Neural progenitor cell (in vitro differentiated cells): ENCODE measurements at places on chromosomes 12 and 14. TPM values are rescaled to one million over a fixed set of nuclear protein-coding genes. Genes with fewer than 3 reads are reported as not detected.

DNA sequence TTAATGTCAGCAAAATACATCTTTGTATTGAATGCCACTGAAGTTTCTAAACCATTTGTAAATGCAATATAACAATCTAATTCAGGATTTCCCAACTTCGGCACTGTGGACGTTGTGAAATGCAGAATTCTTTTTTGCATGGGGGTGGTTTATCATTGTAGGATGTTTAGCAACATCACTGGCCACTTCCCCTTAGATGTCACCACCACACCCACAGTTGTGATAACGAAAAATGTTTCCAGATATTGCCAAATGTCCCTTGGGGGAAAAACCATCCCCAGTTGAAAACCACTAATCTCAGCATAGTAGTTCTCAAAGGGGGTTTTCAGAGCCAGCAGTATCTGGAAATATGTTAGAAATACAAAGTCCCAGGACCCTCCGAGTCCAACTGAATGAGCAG, 203.3 kb downstream of the NAV3 start:
- no peak overlapping the region for H3K27ac ChIP-seq
- no peaks in the 10 kb centered on the region for H3K27me3 ChIP-seq
- peaks cover 11% of the 10 kb centered on the region for H3K4me1 ChIP-seq
- DNase-seq: no peak
- H3K36me3 ChIP-seq: no peaks in the 10 kb centered on the region
- H3K4me3 ChIP-seq: no peak overlapping the region

DNA sequence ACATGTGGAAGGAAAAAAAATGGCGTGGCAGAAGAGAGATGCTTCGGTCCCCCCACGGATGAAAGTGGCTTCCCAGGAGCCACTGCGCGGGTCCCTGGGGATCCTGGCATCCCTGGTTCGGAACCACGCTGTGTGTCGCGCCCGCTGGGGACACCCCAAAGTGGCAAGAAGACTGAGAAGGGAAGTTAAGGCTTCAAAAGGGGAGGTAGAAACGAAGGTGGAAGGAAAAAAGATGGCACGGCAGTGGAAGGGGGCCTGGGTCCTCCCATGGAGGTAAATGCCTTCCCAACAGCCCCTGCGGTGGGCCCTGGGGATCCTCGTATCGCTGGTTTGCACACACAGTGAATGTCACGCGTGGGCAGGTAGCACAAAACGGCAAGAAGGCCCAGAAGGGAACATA, 281.7 kb downstream of the ALG10 start:
- H3K4me3 ChIP-seq: no peak overlapping the region
- no peak for DNase-seq
- no peaks in the 10 kb centered on the region for H3K4me1 ChIP-seq
- H3K27me3 ChIP-seq: no peaks in the 10 kb centered on the region

GRCh38 chr12:74456431-74456830, 81.2 kb upstream of the ATXN7L3B start:
- no peaks in the 10 kb centered on the region for H3K4me1 ChIP-seq
- H3K4me3 ChIP-seq: no peak overlapping the region
- DNase-seq: no peak
- H3K27ac ChIP-seq: no peak overlapping the region
- H3K36me3 ChIP-seq: no peaks in the 10 kb centered on the region

GRCh38 chr12:3311027-3311402, 180.0 kb upstream of the PRMT8 start:
- no peaks in the 10 kb centered on the region for H3K4me1 ChIP-seq
- H3K36me3 ChIP-seq: no peaks in the 10 kb centered on the region
- no peak overlapping the region for H3K27ac ChIP-seq
- H3K4me3 ChIP-seq: no peak overlapping the region
- no peaks in the 10 kb centered on the region for H3K27me3 ChIP-seq
- DNase-seq: no peak

- no peaks in the 10 kb centered on the region for H3K27me3 ChIP-seq
- H3K27ac ChIP-seq: no peak overlapping the region
- H3K4me3 ChIP-seq: no peak overlapping the region
- no peaks in the 10 kb centered on the region for H3K36me3 ChIP-seq
These were observed 816.4 kb upstream of the FBXO33 start for GRCh38 chr14:40248671-40249070.

LALBA gene
- total RNA-seq: not detected in 2 replicates

RTL1 gene
- 0.15 and 0.65 TPM in 2 replicates for total RNA-seq

JAG2 gene
- total RNA-seq: 2.1 and 4.3 TPM in 2 replicates

DNA sequence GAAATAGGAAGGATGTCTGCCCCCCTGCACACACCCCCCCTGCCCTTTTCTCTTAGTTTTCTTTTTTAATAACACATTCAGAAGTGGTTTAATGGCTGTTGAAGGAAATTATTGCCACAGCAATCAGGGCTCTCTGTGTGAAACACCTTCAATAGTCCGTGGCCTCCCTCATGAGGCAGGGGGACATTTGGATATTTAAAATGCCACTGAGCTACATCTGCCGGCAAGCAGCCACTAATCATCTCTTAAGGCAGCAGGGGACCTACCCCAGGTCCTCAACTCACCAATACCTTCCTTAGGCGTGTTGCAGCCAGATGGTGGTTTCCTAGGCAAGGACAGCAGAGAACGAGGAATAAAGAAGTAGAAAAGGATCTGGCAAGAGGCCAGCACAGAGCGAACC, 283.2 kb downstream of the TTC8 start:
- H3K36me3 ChIP-seq: no peaks in the 10 kb centered on the region
- no peak for DNase-seq
- H3K4me3 ChIP-seq: no peak overlapping the region

CELA1 gene
- not detected in 2 replicates for total RNA-seq

DNA sequence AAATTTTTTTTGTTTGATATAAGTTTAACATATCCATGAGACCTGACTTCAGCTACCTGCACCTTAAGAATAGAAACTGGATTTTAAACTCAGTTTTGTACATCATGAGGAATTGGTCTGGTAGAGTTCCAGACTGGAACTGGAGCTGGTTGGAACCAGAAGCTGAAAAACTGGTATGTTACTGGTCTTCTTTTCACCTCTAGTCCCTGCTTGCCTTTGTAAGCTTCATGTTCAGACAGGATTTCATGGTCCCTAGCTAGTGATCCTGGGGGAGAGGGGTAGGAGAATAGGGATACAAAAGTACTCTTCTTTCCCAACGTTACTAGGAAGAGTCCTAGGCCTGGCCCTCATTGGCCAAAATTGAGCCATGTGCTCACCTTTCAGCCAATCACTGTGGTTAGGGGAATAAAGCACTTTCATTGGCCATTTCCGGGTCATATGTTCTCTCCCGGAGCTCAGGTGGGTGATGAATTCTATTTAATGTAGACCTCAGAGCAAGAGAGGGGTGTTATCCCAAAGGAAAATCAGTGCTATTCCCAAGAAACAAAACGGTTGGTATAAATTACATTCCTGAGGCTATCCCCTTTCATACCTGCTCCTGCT, 36.9 kb upstream of the APPL2 start:
- H3K4me3 ChIP-seq: no peak overlapping the region
- H3K4me1 ChIP-seq: no peaks in the 10 kb centered on the region
- no peak overlapping the region for H3K27ac ChIP-seq
- DNase-seq: no peak
- no peaks in the 10 kb centered on the region for H3K27me3 ChIP-seq

ARHGAP9 gene
- total RNA-seq: 0.62 TPM in 1 of 2 replicates, not detected in the other

DNA sequence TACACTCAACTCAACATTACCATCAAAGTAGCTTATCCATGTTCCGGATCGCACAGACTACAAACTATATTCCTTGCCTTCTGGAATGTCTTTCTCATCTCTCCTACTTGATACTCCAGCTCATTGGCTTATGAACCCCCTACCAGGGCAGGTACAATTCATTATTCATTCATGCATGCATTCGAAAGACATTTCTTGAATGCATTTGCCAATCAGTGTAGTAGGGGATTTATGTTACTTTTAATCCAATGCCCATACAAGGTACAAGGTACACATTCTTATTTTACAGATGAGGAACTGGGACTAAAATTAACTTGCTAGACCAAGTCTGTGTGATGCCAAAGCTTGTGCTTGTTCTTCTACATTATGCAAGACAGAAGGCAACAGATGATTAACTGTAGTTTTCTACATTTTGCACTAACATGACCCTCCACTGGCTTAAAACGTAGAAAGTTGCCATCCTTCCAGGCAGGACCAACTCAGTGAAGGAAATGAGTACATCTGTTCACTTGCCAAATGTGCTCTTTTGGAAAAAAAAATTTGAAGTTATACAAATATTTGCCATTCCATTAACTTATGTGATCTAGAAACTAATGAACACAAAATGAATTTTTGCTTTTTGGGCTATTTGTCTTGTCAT, 53.8 kb upstream of the KCNJ8 start:
- no peaks in the 10 kb centered on the region for H3K27me3 ChIP-seq
- no peak for DNase-seq
- no peaks in the 10 kb centered on the region for H3K4me1 ChIP-seq
- no peaks in the 10 kb centered on the region for H3K36me3 ChIP-seq

PLEKHG7 gene
- total RNA-seq: not detected in 2 replicates

KRT78 gene
- not detected in 2 replicates for total RNA-seq

KRT75 gene
- total RNA-seq: not detected in 2 replicates

RNASE4 gene
- 2.0 and 2.1 TPM in 2 replicates for total RNA-seq

- no peak overlapping the region for H3K4me3 ChIP-seq
- no peaks in the 10 kb centered on the region for H3K36me3 ChIP-seq
- no peaks in the 10 kb centered on the region for H3K27me3 ChIP-seq
- DNase-seq: no peak
- no peak overlapping the region for H3K27ac ChIP-seq
- H3K4me1 ChIP-seq: peaks cover 5% of the 10 kb centered on the region
These were observed 102.1 kb downstream of the DYRK2 start for GRCh38 chr12:67750513-67751183.

BICDL1 gene
- 2.5 and 3.8 TPM in 2 replicates for total RNA-seq

PPP2R5C gene
- total RNA-seq: 113 and 183 TPM in 2 replicates

DNA sequence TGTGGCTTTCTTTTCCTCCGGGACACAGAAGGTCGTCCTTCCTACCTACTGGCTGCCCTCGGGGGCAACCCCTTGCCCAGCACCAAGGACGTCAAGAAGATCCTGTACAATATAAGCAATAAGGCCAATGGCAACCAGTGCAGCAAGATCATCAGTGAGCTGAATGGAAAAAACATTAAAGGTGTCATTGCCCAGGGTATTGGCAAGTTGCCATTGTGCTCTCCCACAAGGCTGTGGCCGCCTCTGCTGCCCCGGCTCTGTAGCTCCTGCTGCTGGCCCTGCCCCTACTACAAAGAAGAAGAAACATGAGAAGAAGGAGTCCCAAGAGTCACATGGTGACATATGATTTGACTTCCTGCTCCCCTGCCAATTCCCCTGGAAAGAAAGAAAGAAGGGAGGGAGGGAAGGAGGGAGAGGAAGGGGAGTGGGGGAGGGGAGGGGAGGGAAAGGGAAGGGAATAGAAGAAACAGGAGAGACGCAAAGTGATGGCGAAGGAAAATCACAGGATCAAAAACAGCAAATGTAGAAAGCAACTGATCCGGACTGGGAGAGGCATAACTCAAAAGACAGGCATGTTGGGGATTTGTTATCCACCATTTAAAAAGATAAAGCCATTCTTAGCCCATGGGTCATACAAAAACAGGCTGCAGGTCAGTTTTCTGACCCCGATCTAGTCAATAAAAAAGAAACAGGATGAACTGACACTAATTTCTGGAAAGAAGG, 61.3 kb upstream of the RESF1 start:
- H3K27me3 ChIP-seq: no peaks in the 10 kb centered on the region
- H3K4me1 ChIP-seq: peaks cover 3% of the 10 kb centered on the region
- H3K4me3 ChIP-seq: no peak overlapping the region
- no peaks in the 10 kb centered on the region for H3K36me3 ChIP-seq
- no peak overlapping the region for H3K27ac ChIP-seq
- peak; percentile 29 for DNase-seq

- H3K36me3 ChIP-seq: no peaks in the 10 kb centered on the region
- H3K27me3 ChIP-seq: peaks cover 21% of the 10 kb centered on the region
- no peak overlapping the region for H3K4me3 ChIP-seq
- peaks cover 24% of the 10 kb centered on the region for H3K4me1 ChIP-seq
These were observed 1.2 kb downstream of the REM2 start for GRCh38 chr14:22884076-22884737.

SERPINA9 gene
- total RNA-seq: not detected in 2 replicates

DNA sequence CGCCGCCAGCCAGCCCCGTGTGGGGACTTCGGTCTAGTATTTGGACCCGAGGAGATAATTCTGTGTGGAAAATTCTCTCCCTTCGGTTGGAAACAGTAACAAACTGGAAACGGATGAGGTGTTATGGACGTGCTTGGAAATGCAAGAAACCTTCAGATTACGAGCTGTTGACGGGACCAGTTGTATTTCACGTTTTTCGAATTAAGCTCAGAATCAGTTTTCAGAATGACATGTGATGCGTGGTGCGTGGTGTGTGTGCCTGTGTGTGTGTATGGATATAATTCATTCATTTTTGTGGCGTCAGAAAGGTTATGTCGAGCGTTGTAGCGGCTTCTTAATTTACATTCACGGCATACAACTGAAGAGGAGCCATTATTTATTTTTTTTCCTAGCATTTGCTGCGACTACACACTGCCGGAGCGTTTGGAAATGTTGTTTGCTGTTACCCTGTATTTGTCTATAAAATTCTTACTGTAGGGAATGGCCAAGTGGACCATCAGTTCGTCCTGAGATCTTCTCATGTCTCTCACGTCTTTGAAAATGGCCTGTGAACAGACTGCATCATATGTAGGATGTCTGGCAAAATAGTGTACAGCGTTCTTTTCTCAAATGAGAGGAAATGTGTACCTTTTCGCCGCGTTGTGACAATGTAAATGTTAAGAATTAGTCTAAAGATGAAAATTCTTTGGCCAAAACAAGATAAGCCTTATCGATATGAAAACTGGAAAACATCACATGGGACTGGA, 1.3 kb downstream of the TRAF3 start:
- H3K36me3 ChIP-seq: no peaks in the 10 kb centered on the region
- no peak for DNase-seq
- peak overlapping the region; percentile 94 for H3K4me3 ChIP-seq
- H3K27ac ChIP-seq: no peak overlapping the region
- peaks cover 25% of the 10 kb centered on the region for H3K27me3 ChIP-seq
- peaks cover 10% of the 10 kb centered on the region for H3K4me1 ChIP-seq

NTS gene
- 0.40 TPM in 1 of 2 replicates, not detected in the other for total RNA-seq

ADIPOR2 gene
- total RNA-seq: 29.6 and 33.6 TPM in 2 replicates

GPR68 gene
- total RNA-seq: 0.84 TPM in 1 of 2 replicates, not detected in the other

GRCh38 chr14:69587389-69587788, 12.7 kb upstream of the CCDC177 start:
- H3K4me1 ChIP-seq: peaks cover 8% of the 10 kb centered on the region
- H3K4me3 ChIP-seq: no peak overlapping the region
- H3K36me3 ChIP-seq: no peaks in the 10 kb centered on the region
- no peaks in the 10 kb centered on the region for H3K27me3 ChIP-seq

GRCh38 chr14:60657456-60658210, 8.4 kb upstream of the SIX1 start:
- H3K4me1 ChIP-seq: peaks cover 37% of the 10 kb centered on the region
- peak; percentile 53 for DNase-seq
- peak overlapping the region; percentile 62 for H3K4me3 ChIP-seq

DNA sequence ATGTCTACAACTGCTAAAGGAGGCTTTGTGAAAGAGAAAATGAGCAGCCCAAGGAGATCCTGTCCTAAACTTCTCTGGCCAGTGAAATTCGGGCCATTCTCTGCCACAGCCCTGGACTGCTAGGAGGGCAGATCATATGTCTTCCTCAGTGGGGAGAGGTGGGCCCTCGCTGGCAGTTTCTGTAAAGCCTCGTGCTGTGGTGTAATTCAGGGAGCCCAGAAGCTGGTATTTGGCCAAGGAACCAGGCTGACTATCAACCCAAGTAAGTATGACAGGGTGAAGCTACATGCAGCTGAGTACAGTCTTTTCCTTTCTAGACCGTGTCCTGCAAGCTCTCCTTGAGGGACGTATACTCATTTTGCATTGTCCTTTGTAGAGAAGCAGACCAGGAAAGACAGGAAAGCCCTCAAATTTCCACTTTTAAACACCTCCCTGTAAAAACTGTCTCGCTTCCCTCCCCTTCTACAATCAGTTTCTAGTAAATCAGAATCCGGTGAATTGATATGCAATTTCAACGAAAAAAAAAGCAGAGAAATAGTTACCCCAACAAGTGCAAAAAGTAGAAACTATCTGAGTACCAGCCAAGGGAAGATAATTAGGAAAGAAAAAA, 106.8 kb downstream of the DAD1 start:
- DNase-seq: no peak
- H3K27ac ChIP-seq: no peak overlapping the region
- H3K4me3 ChIP-seq: no peak overlapping the region
- peaks cover 62% of the 10 kb centered on the region for H3K4me1 ChIP-seq
